ENCODE measurements at places on chromosomes 5 and 9. TPM values are rescaled to one million over a fixed set of nuclear protein-coding genes. Genes with fewer than 3 reads are reported as not detected.

The SPINK7 gene
- not detected for polyA plus RNA-seq

The ERP44 gene
- 40.7 TPM for polyA plus RNA-seq

The PAPPA gene
- 14.8 TPM for polyA plus RNA-seq

- no peak for DNase-seq
Observed at GRCh38 chr9:99235069-99235468, 13.0 kb downstream of the SEC61B start.

DNA sequence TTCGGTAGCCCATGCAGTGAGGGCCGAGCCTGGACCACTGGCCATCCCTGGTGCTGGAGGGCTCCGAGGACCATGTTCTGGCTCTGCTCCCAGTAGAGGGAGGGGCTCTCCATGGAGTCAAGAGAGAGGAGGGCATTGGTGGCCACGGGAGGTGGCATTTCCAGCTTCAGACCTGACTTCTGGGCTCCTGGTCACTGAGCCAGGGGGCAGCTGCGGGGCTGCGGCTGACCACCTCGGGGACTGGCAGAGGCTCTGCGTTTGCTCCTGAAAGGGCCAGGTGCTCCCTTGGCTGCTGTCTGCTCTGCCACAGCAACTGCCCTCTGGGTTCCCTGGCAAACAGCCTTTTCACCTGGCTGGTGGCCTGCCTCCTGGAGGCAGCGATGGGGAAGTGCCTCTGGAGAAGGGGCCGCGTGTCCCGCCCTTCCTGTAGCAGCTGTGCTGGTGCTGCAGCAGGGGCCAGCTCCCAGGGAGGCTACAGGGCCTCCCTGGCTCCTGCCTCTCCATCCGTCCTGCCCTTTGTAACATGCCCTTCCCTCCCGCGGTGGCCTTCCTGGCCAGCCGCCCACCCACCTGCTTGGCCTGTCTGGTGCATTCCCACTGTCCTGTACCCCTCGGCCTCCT, 144.6 kb downstream of the CACNA1B start:
- no peak for DNase-seq

- no peak for DNase-seq
Observed at GRCh38 chr5:122156724-122157325, 27.5 kb downstream of the ZNF474 start.

GRCh38 chr5:114243281-114243971, 118.4 kb upstream of the KCNN2 start:
- DNase-seq: no peak

DNA sequence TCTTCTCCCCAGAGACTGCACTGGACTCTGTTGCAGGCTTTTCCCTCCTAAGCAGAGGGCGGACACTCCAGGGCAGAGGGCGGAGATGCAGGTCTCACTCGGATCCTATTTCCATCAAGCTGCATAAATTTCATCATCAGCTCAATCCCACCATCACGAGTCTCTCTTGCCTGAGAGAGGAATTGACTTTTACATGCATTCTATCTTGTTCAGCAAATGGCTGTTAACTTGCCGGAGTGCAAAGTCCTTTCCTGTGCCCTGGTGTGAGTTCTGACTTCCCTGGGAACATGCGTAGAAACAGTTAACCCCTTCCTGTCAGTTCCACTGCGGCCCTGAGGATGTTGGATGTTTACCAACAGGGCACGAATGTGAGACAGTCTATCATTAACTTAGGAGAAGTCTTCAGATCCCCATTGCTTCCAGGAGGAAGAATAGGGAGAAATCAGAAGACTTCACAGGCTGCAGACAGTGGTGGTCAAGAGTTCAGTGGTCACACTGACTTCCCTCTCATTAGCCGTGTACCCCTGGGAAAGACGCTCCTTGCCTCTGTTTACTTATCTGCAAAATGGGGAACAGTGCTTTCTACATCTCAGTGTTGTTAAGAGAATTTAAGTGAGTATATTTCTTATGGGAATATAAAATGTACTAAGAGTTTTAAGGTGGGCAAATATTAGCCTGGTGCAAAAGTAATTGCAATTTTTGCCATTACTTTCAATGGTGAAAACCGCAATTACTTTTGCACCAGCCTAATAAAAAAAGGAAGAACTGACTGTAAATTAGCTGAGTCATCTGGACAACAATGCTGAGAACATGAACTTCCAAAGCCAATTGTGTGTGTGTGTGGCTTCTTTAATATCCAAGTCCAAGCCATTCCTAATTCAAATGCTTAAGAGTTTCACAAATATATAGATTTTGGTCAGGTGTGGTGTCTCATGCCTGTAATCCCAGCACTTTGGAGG, 248.0 kb downstream of the DRD1 start:
- no peak for DNase-seq

The PARP8 gene
- polyA plus RNA-seq: 15.2 TPM

- DNase-seq: no peak
Observed at GRCh38 chr5:15807248-15807647, 307.3 kb downstream of the FBXL7 start.

The DOK3 gene
- 5.8 TPM for polyA plus RNA-seq
